ENCODE measurements at places on chromosomes 7 and 10. TPM values are rescaled to one million over a fixed set of nuclear protein-coding genes. Genes with fewer than 3 reads are reported as not detected.

- peak; percentile 55 for DNase-seq
Measured at GRCh38 chr7:16564909-16565426, 38.3 kb downstream of the LRRC72 start.

GRCh38 chr10:125398270-125398669, 237.9 kb upstream of the CTBP2 start:
- no peak for DNase-seq

DNA sequence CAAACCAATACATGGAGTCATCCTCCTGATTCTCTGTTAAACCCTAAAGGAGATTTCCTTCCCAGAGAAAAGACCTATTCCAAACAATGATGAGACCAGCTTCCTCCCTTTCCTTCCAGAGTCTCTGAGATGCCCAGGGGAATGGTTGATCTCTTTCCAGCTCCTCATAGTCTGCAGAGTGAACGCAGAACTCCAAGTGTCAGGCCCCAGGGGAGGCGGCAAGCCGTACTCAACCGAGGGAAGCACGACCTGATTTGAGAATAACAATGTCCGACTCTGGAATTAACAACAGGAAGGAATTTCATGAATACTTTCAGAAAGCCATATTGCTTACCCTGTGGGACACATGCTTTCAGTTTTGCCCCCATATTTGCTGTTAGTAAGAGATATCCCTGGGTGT, 241.7 kb upstream of the GLI3 start:
- DNase-seq, result no peak

GRCh38 chr10:113126229-113127201, 176.5 kb downstream of the TCF7L2 start:
- DNase-seq, result peak; percentile 59

- no peak for DNase-seq
Measured at GRCh38 chr10:90007226-90007625, 305.8 kb downstream of the KIF20B start.

GRCh38 chr10:124152139-124153022, 59.0 kb upstream of the CHST15 start:
- DNase-seq, result no peak

GRCh38 chr7:113301983-113302382, 183.6 kb upstream of the SMIM30 start:
- no peak for DNase-seq

Gene MYH16
- polyA plus RNA-seq, result not detected

GRCh38 chr7:155908385-155908784, 96.1 kb upstream of the SHH start:
- no peak for DNase-seq

Gene EPHB4
- 73.1 TPM for polyA plus RNA-seq

Gene PLAC9
- 23.1 TPM for polyA plus RNA-seq

Gene HOXA2
- 11.6 TPM for polyA plus RNA-seq

DNA sequence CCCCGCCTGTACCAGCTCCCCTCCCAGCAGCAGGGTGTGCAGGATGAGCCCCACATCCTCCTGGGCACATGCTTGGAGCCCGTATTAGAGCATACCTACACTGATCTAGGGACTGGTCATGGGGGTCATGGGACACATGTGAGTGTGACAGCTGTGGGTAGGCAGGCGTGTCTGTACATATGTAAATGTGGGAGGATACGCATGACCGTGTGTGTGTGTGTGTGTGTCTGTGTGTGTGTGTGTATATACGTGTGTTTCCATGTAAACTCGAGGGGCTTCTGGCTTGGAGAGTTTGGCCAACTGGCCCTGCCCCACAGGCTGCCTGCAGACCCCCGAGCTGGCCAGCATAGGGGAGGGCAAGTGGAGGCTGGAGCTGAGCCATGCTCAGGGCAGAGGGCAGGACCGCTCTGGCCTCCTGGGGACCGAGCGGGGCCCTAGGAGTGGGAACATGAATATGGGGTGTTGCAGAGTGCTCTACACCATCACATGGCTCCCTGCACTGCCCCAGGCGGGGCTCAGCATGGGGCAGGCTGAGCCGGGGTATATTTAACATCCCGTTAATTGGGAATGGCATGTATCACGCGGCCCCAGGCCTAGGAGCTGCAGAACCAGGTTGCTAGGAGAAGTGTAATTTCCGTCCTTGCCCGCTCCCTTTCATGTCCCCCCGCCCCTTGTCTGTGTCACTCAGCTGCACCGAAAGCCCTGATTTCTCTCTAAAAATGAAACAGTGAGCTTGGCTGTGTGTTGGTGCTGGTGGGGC, 152.7 kb upstream of the PCBD1 start:
- DNase-seq, result no peak

- DNase-seq, result no peak
Measured at GRCh38 chr7:68279827-68280400, 1283.3 kb downstream of the TYW1 start.

Gene MKX
- 0.70 TPM for polyA plus RNA-seq

DNA sequence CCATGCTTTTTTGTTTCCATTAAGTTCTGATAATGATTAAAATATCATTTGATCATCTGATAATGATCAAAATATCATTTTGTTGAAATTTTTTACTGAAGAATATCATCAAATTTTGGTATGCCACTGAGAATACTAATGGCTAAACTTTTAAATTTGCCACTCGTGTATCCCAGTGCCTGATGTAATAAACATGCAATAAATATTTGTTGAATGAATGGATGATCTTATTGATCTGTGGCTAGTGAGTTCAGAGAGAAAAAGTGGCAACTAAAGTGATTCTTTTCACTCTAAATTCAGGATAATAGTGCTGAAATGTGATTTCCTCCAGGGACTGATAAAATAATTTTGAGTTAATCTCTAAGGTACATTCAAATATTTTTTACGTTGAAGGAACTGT, 159.3 kb upstream of the WNT16 start:
- no peak for DNase-seq

- no peak for DNase-seq
Measured at GRCh38 chr10:93841961-93842360, 51.8 kb upstream of the SLC35G1 start.

Gene MAGI2
- 31.3 TPM for polyA plus RNA-seq

DNA sequence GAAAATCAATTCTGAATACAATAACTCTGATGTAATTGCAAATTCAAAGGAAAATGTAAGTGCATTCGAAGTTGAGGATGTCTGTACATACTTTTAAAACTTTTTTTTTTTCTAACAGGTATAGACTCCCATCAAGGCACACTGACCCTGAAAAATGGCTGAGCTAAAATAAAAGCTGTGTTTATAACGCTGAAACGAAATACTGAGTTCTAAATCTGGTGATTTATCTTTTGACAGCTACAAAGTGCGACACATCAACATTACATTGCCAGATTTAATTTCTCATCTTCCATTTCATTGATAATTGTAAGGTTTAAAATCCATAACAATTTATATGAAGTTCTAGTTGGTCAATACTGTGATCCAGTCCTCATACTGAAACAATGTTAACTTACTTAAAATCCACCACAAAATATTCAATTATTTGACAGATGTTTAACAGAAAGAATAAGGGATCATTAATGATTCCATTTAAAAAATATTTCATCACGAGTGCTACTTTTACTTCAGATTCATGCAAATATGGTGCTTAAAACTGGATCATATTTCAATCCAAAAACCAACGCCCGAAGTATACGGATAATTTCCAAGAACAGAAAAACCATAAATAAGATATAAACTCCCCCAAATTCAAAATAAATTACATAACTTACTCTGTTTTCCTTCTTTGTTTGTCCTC, 1.4 kb downstream of the RAB11FIP2 start:
- DNase-seq, result no peak

Gene ASB13
- polyA plus RNA-seq, result 25.6 TPM

GRCh38 chr7:919924-920341, 34.5 kb downstream of the ADAP1 start:
- no peak for DNase-seq

Gene SLC39A12
- polyA plus RNA-seq, result not detected

Gene DDIT4
- 47.4 TPM for polyA plus RNA-seq

Gene PSD
- polyA plus RNA-seq, result 8.7 TPM

DNA sequence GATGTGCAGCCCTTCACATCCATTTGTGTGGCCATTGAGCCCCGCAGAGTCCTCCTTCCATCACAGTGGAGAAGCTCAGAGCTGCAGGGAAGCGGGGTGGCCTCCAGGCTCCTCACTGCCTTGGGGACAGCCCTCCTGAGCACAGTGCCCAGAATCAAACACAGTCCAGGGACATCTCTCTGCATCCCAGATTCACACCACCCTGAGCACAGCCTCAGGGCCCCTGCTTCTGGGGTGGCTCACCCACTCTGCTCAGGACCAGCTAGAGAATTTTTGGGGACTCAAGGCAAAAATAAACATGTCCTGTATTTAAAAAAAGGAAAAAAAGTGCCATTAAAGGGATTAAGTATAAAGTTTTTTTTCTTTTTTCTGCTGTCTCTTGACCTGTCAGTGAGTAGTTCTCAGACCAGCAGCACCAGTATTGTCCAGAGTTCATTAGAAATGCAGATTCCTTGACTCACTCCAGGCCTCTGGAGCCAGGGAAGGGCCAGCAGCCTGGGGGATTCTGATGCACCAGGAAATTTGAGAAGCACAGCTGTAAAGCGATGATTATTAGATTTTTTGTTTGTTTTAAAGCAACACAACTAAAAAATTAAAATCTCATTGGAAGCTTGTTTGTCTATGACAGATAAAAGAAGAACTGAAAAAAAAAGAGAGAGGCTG, 61.6 kb downstream of the ARHGAP22 start:
- DNase-seq, result no peak

DNA sequence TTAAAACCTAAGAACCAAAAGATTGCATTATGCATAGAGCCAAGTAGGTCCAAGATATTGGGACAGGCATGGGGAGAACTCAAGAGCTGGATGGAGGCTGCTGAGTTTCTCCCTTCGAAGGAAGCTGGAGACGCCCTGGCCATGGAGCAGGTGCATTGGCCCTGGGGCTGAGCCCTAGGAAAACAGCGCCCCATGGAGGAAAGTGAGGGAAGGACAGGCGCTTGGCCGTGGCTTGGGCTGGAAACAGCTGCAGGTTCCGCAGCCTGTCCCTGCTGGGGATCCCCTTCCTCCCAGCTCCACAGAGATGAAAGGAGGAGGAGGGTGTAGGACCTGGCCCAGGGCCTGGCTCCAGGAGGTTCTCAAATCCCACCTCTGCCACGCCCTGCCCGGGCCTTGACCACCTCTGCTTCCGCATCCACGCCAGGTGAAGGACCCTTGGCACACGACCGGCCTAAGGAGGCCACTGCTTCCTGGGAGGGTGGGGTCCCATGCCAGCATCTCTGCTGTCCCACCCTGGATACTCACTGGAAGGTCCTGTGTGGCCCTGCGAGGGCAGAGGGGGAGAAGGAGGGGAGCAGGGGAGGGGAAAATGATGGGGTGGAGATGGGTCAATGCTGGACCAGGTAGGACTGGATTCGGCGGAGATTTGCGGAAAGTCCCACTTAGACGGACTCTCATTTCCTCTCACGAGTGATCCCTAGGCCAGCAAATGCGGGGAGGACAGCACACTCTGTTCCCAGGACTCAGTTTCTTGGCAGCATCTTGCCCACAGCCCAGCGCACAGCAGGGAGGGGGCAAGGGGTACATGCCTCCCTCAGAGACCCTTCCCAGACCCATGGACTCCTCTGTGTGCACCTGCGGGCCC, 258.6 kb upstream of the TCERG1L start:
- DNase-seq, result no peak

DNA sequence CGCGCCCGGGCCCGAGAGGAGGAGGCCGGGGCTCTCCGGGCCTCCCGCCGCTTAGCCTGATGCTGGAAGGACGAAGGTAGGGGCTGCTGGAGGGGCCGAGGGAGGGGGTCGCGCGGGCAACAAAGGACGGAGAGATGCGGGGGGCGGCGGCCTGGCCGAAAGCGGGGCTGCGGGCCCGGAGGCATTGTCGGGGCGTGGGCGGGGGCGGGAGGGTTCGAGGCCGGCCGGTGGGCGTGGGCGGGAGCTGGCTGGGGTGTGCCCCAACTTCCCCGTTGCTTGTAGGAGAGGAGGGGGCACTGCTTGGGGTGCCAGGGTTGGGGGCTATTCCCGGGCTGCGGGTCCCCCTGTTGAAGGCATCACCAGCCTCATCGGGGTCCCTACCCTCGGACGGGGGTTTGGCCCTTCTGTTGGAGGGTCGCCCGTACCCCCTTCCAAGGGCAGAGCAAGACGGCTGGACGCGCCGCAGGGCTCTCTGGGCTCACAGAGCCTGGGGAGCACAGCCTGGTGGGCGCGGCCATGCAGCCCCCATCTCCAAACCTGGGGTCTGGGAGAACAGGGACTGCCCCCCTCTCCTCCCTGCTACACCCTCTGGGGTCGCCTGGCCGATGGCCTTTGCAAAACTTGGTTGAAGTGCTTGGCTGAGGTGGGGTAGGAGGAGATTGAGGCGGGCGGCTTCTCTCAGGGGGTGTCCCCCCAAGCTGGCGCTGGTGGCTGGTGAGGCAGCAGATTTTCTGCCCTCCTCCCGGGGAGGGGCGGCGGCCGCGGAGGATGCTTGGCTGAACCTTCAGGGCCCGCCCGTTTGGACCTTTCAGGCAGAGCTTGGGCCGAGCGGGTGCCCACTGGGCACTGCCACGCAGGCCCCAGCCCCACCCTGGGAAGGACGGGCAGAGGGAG, 699 bp downstream of the CLIP2 start:
- DNase-seq, result no peak

Gene OGA
- polyA plus RNA-seq, result 128 TPM

DNA sequence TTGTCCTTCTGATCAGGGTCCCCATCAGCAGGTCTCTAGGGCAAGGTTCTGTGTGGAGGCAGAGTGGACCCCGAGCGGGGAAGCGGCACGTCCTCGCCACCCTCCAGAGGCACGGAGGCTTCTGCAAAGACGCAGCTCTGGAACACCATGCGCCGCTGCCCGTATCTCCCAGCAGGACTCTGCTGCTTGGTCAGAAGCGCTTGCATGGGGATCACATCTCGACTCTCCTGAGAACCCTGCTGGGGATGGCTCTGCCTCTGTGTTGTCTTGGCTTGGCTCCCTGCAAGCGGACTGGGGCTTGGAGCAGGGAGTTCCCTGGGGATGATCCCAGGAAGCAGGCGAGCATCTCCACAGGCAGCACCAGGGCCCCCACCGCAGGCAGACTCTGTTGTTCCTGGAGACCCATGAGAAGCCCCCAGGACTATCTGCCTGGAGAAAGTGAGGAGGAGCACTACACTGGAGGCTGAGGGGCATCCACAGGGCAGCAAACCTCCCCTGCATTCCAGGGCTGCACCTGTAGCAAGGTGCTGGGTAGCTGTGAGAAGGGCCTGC, 520.5 kb downstream of the GLRX3 start:
- no peak for DNase-seq

GRCh38 chr10:60362461-60362860, 27.2 kb downstream of the ANK3 start:
- DNase-seq, result no peak

Gene IL2RA
- polyA plus RNA-seq, result not detected
